Lung (tissue), 17 donors: ENCODE measurements at places on chromosomes 7 and 10.
A peak's percentile ranks its signal among the peaks of the same experiment; 100 is the strongest.

- DNase-seq = peak; percentile 95
Observed at GRCh38 chr10:43436291-43437140, at the start of gene ZNF487. Gene ZNF487, plus strand, starts transcription at chr10:43437111. Its CDS starts 38,703 bp downstream, at chr10:43475814.

GRCh38 chr7:147029953-147030352, 913.4 kb downstream of the CNTNAP2 start:
- DNase-seq = no peak

GRCh38 chr10:3139216-3139910, 33.2 kb downstream of the PITRM1 start:
- no peak for DNase-seq

- DNase-seq = no peak
Observed at GRCh38 chr10:17335065-17335464, 107.0 kb downstream of the VIM start.

- peak; percentile 32 for DNase-seq
Observed at GRCh38 chr10:122279725-122280141, 8.6 kb downstream of the BTBD16 start.

- no peak for DNase-seq
Observed at GRCh38 chr10:121947343-121948330, 19.8 kb upstream of the ATE1 start.

DNA sequence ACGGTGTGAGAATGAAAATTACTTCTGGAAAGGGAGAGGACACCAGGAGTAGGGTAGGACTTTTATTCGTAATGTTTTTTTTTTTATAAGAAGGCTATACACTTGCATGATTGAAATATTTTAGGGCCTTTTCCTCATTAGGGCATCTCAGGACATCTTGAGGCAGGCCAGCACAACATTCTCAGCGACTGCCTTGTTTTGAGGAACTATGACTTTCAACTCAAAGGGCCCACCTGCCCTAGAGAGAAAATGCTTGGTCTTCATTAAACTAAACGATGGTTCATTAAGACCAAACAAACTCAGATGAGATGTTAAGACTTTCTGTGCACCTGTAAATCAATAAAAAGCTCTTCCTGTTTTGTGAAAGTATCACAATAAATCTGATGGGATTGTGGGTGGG, 11.3 kb downstream of the NOD1 start:
- DNase-seq = no peak

DNA sequence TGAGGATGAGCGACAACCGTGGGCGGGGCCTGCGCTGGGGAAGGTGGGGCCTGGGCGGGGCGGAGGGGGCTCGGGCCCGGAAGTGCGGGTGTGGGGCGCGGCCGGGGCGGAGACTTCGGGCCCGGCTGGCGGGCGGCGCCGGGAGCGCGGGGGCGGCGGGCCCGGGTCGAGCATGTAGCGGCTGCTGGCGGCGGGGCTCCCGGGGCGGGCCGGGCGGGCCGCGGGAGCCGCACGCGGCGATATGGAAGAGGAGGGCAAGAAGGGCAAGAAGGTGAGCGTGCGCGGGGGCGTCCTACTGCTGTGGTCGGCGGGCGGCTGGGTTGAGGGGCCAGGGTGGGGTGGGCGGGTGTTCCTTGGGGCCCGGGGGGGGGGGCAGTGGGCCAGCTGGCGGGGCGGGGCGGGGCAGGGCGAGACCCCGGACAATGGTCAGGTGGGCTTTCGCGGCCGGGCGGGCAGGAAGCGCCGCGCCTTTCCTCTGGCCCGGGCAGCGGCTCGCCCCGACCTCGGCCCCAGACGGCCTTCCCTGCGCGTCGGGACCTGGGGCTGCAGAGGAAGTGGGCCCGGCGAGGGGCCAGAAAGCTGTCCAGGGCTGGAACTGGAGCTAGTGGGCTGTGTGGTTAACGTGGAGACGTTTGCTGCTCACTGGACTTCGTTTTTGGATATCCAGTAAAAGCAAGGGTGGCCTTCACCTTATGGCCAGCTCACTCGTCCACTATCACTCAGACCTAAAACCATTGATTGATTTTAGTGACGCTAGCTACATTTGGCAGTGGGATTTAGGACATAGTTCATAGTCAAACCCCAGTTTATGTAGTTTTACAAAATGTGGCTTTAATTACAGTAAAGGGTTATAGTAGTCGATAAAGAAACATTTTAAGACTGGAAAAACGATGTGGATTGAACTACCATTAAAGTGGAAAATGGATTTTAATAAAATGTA, at the start of gene CCM2:
CCM2 (plus strand) TSS at position 109 of the 940 bp plus-strand sequence; CDS start at position 242, 133 bp downstream.
- peak; percentile 52 for DNase-seq

GRCh38 chr10:14282276-14282675, 48.4 kb downstream of the FRMD4A start:
- DNase-seq = no peak

- DNase-seq = no peak
Observed at GRCh38 chr10:73167458-73167782, 388 bp downstream of the ECD start.

DNA sequence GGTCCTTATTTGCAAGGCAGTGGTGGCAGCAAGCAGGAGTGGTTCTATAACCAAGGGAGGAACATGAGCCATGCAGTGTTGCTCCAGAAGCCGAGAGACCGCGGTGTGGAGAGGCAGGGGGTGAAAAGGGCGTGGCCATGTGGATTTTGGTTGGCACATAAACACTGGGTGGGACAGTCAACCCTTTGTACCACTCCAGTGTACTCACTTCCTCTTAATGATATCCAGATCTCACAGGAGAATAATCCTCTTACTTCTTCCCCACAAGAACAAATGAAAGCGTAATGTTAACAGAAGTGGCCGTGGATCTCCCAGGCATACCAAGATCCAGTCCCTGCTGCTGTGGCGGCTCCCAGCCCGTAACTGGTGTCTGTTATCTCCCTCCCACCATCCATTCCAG, 42.4 kb downstream of the XRCC2 start:
- no peak for DNase-seq

- DNase-seq = no peak
Observed at GRCh38 chr7:101884671-101885596, 67.5 kb downstream of the CUX1 start.

DNA sequence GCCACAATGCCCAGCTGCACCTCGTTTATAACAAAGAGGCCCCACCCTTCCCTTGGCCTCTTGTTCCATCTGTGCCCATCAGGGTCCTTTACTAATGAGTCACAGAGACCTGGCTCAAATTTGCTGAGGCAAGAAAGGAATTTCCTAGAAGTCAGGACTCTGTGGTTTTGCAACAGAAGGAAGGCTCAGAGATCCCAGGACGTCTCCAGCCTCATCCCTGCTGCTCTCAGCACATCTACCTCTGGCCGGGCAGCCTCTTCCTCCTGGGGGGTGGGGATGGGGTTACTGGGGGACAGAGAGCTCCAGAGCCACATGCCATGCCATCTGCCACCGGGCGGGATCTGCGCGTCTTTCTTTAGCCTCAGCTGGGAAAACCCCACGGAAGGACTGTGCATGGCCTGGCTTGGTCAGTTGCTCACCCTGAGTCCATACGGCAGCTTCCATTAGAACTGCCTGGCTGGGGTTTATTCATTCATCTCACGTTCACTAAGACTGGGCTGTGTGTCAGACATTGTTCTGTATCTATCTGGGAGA, 41.9 kb upstream of the PSMG3 start:
- DNase-seq = no peak

DNA sequence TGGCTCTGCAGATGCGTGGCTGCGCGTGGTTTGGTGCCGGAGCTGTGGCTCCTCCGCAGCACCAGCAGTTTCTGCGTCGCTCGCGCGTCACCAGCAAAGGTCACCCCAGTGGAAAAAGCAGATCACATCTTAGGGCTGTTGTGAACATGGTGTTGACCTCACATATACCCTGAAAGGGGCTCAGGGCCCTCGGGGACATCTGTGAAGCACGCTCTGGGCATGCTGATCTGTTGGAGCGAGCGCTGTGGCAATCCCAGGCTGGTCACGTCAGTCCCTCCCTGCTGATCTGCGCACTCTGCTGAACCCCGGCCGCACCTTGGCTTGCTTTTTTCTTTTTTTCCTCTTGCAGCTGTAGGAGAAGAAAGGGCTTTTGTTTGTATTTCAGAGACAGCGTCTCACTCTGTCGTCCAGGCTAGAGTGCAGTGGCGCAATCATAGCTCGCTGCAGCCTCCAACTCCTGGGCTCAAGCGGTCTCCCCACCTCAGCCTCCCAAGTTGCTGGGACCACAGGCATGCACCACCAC, 33.3 kb upstream of the AP5Z1 start:
- no peak for DNase-seq

DNA sequence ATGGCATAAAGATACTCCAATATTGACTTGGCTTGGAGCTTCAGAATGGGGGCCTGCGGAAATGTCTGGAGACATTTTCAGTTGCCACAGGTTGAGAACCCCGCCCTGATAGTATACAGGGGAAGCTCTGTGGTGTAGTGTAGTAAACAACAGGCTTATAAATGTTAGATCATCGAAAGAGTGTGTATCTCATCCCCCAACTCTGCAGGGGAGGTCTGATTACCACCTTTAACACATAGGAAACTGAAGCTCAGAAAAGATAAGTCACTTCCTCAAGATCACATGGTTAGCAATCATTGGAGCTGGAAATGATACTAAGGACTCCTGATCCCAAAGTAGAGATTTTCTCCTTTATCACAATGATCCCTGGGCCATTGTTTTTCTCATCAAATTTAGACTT, 144.5 kb upstream of the BMPER start:
- DNase-seq = no peak

- peak; percentile 34 for DNase-seq
Observed at GRCh38 chr7:128103498-128104107, 72.4 kb upstream of the LRRC4 start.

- DNase-seq = peak; percentile 11
Observed at GRCh38 chr7:131385039-131385605, 57.4 kb downstream of the MKLN1 start.

DNA sequence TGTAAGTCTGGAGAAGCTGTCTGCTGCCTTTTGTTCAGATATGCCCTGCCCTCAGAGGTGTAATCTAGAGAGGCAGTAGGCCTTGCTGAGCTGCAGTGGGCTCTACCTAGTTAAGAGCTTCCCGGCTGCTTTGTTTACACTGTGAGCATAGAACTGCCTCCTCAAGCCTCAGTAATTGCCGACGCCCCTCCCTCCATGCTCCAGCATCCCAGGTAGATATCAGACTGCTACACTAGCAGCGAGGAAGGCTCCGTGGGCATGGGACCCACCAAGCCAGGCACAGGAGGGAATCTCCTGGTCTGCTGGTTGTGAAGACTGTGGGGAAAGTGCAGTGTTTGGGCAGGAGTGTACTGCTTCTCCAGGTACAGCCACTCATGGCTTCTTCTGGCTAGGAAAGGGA, 26.4 kb upstream of the CXCL12 start:
- DNase-seq = no peak

- DNase-seq = peak; percentile 16
Observed at GRCh38 chr10:107163076-107163855, 1.2 kb downstream of the SORCS1 start.

GRCh38 chr7:78688376-78688775, 765.1 kb downstream of the MAGI2 start:
- DNase-seq = no peak

GRCh38 chr7:51190969-51191368, 125.6 kb downstream of the COBL start:
- DNase-seq = peak; percentile 11

GRCh38 chr10:91462423-91462822, 52.3 kb downstream of the HECTD2 start:
- no peak for DNase-seq

- DNase-seq = no peak
Observed at GRCh38 chr7:141128506-141128905, 54.6 kb downstream of the TMEM178B start.

GRCh38 chr7:143518521-143518920, 40.8 kb downstream of the TAS2R41 start:
- no peak for DNase-seq

- peak; percentile 81 for DNase-seq
Observed at GRCh38 chr10:19944911-19945663, 128.9 kb downstream of the PLXDC2 start.

DNA sequence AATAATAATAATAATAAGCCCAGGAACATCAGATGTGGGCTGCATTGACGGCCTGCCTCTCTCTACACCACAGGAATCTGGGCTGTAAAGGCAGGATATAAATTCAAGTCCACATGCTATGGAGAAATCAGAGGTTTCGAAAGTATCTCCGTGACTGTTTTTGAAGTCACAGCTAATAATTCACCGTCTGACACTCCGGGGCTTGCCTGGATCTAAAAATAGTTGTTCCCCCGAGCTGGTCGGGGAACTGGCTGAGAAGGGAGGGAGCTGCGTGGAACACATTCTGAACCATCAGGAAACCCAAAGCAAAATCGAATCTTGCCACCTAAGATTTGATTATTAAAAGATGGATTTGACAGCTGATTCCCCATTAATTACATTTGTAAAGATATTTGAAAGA, 35.4 kb downstream of the KLF6 start:
- peak; percentile 91 for DNase-seq

GRCh38 chr10:97888641-97889262, 39.1 kb downstream of the GOLGA7B start:
- peak; percentile 11 for DNase-seq

- DNase-seq = no peak
Observed at GRCh38 chr7:92737706-92738105, 98.7 kb downstream of the CDK6 start.

- no peak for DNase-seq
Observed at GRCh38 chr10:73876157-73876556, 1.8 kb upstream of the CAMK2G start.

- DNase-seq = no peak
Observed at GRCh38 chr7:134887523-134887922, 98.8 kb upstream of the AGBL3 start.

DNA sequence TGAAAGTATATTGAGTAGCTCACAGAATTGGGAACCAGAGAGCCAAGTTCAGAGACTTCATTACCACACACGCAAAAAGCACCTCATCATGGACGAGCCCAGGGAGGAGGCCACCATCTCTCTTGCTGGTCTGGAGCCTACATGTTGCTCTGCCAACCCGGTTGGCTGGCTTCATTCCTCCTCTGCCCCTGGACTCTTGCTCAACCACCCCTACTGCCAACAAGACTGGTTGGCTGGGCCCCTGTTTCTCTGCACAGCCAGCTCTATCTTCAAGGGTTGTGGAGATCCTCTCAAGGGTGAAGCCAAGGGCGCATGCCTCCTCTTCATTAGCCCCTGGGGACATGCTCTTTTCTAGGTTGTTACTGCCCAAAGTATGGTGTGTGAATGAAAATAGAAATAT, 142.7 kb downstream of the JCAD start:
- no peak for DNase-seq

DNA sequence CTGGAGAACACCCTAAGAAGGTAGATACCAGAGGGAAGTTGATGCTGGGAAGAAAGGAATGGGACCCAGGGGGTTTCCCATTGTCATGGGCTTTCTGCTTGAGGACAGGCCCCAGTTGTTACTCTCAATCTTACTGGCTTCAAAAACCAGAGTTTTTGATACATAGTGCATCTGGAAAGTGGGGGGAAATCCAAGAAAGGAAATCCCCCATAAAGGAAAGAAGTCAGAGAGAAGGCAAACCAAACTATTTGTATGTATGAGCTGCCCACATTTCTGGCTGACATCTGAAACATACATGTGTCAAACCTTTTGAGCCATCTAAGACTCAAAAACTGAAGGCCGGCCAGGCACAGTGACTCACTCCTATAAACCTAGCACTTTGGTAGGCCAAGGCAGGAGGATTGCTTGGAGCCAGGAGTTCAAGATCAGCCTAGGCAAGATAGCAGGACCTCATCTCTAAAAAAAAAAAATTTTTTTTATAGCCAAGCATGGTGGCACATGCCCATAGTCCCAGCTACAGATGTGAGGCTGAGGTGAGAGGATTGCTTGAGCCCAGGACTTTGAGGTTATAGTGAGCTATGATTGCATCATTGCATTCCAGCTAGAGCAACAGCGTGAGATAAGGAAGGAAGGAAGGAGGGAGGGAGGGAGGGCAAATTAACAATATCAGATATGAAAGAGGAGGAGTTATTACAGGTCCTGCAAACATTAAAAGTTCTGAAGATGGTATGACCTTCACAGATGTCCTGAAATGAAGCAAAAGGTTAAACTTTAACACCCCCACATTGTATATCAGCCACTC, 6.7 kb upstream of the COA1 start:
- DNase-seq = no peak
